Suppressor macrophage treated with lipopolysaccharide for 4 hours (primary cell): ENCODE measurements at places on chromosomes 2 and 18.
A peak's percentile ranks its signal among the peaks of the same experiment; 100 is the strongest.

- DNase-seq = peak; percentile 27
These were observed 41.8 kb downstream of the TGFBRAP1 start for GRCh38 chr2:105287692-105288091.

DNA sequence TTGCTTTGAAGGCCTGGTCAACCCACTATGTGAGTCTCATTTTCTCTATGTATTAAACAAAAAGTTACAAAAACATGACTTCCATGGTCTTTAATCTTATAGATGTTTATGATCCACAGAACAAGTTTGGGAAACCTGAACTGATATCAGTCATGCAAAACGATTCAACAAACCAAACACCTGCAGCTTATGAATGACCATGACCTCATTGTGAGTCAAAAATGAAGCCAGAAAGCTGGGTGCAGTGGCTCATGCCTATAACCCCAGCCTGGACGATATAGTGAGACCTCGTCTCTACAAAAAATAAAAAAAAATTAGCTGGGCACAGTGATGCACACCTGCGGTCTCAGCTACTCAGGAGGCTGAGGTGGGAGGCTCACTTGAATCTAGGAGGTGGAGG is 270.4 kb upstream of the CCDC68 start:
- DNase-seq = no peak

DNA sequence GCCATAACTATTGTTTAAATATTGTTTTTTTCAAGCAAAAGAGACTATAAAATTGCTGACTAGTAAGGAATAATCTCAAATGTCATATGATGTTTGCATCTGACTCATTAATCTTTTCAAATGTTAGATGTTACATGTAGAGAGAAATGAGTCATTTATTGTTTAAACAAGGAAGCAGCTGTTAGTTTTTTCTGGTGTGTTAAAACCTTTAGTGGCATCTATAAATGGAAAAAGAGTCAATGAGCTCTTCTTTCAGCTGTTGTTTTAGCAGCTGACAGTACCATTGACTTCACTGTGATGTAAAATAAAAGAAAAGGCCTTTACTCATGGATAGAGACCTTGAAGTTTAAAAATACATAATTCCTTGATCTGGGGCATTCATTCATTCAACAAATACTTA is 1.8 kb upstream of the KLHL41 start:
- peak; percentile 74 for DNase-seq

DNA sequence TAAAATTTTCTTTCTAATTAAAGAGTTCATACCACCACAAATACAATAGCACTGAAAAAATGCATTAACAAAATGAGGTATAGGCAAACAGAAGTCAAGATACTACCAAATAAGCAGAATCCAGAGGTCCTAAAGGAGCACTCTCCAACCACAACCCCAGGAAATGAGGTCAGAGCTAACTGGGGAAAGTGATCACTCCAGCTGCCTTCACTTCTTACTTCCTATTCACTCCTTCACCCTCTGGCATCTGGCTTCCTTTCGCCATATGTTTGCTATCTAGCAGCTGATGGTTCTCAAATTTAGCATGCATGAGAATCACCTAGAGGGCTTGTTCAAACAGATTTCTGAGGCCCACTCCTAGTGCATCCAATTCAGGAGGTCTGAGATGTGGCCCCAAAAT is 212.6 kb upstream of the ACVR2A start:
- DNase-seq = peak; percentile 74

- no peak for DNase-seq
These were observed 36.6 kb upstream of the PPP1R1C start for GRCh38 chr2:181949047-181949446.

GRCh38 chr2:207142461-207142860 is 23.3 kb downstream of the KLF7 start:
- DNase-seq = peak; percentile 73

DNA sequence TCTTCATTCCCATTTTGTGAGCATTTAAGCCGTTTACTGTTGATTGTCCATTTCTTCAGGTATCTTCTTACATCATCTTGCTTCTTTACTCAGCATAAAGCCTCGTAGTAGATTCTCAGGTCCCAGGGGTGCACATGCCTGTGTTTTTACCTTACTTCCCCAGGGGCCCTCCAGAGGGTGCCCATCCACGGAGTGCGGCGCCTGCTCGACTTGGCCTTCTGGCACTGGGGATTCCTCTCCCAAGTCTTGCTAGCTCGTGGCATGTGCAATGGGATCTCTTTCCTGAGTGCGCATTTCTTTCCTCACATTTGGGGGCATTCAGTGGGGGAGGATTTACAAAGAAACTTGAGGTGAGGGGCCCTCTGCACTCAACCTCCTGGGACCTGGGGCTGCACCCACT is 148.1 kb downstream of the AGAP1 start:
- DNase-seq = no peak

- no peak for DNase-seq
These were observed 46.5 kb downstream of the SMAD4 start for GRCh38 chr18:51076503-51076902.

DNA sequence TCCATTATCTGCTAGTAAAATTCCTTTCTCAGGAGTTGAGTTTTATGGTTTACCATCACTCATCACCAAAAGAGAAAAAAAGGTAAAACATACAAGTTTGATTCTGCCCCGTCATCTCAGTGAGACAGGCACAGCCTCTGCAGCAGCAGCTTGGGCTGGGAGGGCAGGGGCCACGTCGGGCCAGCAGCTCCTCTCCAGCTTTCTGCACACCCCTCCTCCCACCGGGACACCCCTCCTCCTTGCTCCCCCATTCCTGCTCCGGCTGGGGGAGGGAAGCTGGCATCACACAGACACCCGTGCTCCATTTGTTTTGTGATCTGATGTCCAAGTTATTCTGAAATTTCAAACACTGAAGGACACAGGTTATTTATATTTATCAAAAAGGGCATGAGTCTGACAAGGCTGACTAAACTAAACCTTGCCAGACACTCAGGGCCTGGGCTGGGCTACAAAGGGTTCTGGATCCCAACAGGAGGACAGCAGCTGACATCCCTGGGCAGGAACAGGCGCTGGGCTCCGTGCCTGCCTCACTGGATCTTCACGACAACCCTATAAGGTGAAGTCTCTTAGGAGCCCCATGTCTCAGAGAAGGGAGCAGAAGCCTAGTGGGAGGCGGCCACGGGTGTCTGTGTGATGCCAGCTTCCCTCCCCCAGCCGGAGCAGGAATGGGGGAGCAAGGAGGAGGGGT is 71.4 kb downstream of the HDAC4 start:
- DNase-seq = no peak
